ENCODE measurements at places on chromosomes 3 and 15. TPM values are rescaled to one million over a fixed set of nuclear protein-coding genes. Genes with fewer than 3 reads are reported as not detected.

ATG3 gene
- 44.2 TPM for polyA plus RNA-seq

TLR9 gene
- polyA plus RNA-seq, result 0.15 TPM

VIPR1 gene
- 12.6 TPM for polyA plus RNA-seq

PLOD2 gene
- 29.7 TPM for polyA plus RNA-seq

USP4 gene
- polyA plus RNA-seq, result 16.5 TPM

EOMES gene
- 0.18 TPM for polyA plus RNA-seq

LIPH gene
- 1.6 TPM for polyA plus RNA-seq
